ENCODE measurements at places on chromosomes 12 and 14.

DNA sequence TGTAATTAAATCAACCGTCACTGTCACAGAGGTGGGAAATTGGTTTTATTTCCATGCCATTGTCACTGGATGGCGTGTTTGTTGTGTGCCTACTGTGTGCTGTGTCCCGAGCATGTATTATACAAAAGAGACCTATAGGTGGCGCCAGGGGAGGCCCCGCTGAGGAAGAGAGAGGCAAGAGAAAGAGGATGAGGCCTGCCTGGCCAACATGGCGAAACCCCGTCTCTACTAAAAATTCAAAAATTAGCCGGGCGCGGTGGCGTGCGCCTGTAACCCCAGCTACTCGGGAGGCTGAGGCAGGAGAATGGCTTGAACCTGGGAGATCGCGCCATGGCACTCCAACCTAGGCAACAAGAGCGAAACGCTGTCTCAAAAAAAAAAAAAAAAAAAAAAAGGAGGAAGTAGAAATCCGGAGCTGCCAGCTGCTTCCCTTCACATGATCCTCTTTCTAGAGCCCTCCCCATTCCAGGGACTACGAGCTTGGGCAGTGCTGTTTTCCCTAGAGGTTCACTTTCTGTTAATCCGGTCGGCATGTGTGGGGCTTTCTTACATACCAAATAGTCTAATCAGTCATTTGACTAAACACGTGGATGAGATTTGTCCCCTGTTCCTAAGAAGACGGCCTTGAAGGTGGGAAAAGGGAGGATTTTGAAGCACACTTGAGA, 6.4 kb upstream of the CCDC175 start:
- no peak for DNase-seq

- no peak for DNase-seq
These were observed 280.9 kb upstream of the FLRT2 start for GRCh38 chr14:85248881-85249635.

- DNase-seq, result no peak
These were observed 235.2 kb downstream of the CACNA1C start for GRCh38 chr12:2288001-2288400.

DNA sequence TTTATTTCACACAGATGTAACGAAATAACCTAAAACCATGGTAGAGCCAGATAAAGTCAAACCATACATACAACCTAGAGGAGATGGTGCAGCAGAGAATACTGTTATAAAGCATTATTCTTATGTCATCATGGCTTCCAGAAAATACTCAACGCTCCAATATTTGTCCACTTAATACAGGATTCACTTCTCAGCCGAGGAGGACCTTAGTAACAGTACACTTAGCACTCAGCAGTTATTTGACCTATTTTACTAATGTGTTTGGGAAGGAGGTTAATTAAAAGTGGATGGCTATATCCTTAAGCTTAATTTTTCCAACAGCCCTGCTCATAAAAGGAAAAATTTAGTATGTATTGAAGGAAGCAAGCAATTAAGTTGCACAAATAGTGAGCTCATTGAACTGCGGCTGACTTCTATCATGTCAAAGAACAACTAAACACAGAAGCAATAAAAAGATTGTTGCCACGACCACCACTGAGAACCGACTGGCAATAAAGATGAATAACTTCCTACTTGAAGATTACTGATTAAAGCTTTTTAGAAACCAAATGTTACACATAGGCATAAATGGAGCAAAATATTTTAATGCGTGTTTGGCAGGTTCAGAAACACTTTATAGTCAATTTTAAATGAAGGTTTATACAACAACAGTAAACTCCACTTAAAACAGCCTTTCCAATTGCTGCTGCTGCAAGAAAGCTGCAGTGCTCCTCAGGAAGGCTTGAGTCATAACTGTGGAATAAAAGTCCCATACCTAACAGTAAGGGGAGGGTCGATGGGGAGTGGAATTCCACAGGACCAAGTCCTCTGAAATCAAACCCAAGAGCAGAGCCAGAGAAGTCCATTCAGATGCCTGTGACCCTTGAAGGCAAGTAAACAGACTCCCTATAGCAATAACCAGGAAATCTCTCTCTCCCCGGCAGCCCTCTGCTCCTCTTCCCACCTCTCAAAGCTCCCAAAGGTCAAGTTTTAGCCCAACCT, 218.9 kb upstream of the CDKN3 start:
- no peak for DNase-seq

GRCh38 chr12:105907982-105908381, 230.8 kb downstream of the NUAK1 start:
- DNase-seq, result no peak

DNA sequence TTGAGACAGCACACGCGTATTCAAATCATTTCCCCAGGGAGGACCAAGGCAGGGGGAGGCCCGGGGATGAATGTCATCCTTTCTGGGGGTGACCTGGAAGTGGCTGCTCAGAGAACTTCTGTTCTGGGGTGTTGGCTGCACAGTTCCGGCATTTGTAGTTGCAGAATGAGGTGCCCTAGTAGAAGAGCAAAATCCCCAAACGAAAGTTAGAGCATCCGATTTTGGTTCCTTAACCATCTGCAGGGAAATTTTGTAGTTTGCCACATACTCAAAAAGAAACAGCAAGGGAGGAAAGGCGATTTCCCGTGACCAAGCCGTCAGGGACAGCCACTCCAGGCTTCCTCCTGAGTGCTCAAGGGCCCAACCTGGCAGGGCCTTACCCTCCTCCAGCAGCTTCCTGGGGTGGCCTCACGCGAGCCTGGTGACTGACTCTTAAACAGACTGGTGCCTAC, 13.0 kb upstream of the TRAF3 start:
- no peak for DNase-seq

DNA sequence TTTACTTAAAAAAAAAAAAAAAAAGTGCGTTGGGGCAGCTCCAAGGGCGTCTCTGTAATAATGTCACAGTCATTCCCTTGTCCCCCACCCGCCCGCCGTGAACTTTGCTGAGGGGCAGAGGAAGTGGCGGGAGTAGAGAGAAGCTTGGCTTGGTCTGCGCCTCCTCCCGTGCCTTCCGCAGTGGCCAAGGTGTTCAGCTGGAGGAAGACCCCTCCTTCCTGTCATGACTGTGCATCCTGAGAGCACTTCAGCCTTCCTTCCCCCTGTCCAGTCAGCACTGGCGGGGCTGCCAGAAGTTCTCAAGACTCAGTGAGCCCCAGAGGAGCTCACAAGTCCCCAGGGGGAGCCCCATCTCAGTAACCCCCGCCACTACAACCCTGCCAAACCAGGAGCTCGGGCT, 32.2 kb downstream of the AACS start:
- DNase-seq, result no peak

- no peak for DNase-seq
These were observed 6.5 kb downstream of the HIP1R start for GRCh38 chr12:122841544-122842321.

DNA sequence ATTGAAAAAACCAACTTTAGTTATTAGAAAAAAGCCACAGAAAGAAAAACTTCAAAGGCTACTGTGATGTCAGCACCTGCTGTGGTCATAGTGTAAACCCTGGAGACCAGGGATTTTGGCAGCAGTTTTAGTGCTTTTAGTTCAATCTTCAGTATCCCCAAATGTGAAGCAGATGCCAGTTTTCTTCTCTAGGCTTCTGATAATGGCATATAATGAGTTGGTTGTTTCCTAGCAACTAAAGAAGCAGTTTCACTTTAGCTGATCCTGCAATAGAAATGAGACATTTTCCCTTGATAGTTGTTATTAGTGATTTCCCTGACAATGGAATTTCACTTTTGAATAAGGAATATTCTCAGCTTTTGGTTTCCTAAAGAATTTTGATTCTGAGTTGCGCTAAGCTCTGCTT, 131.2 kb downstream of the NUBPL start:
- no peak for DNase-seq

- DNase-seq, result no peak
These were observed 256.3 kb upstream of the CLEC14A start for GRCh38 chr14:38512236-38512635.

- DNase-seq, result no peak
These were observed 20.5 kb downstream of the DERA start for GRCh38 chr12:15931590-15932053.

GRCh38 chr12:42260518-42260917, 22.5 kb upstream of the YAF2 start:
- no peak for DNase-seq

DNA sequence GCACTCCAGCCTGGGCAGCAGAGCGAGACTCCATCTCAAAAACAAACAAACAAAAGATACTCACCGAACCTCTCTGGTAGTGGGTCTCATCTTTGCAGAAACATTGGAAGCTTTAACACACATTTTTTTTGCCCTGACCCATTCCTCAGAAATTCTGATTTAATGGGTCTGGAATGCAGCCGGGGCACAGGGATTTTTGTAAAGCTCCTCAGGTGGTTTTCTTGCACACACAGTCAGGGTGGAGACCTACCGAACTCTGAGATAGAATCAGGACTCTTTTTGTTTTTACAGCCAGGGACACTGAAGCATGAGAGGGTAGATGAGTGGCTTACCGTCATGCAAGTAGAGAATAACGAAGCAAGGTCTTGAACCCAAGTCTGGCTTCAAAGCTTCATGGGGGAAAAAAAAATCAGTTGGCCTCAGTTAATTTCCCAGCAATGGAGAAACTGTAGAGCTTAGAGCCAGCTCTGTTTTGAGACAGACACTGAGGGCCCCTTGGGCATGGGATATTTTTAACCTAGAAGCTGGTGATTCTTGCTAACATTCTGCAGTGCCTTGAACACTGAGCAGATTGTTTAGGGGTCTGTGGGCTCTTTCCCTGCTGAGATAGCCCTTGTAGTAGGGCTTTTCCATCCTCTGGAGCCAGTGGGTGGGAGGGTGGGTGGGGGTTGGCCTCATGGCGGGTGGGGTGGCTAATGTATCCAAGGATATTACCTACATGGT, 4.8 kb downstream of the RNU4-2 start:
- DNase-seq, result no peak

DNA sequence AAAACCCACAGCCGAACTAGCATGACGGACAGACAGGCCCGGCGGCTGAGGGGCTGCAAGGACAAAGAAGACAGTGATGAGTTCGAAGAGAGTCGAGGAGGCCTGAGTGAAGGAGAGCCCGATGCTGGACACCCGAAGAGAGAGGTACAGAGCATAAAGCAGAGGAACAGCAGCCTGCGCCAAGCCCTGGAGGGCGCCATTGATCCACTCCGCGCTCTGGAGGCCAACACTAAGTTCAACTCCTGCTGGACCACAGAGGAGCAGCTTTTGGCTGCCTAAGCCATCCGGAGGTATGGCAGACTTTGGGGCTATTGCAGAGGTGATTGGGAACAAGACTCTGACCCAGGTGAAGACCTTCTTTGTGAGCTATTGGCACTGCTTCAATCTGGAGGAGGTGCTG, 7.8 kb upstream of the PLXNC1 start:
- DNase-seq, result peak; percentile 29

- DNase-seq, result no peak
These were observed 31.8 kb downstream of the PELI2 start for GRCh38 chr14:56149995-56150394.

DNA sequence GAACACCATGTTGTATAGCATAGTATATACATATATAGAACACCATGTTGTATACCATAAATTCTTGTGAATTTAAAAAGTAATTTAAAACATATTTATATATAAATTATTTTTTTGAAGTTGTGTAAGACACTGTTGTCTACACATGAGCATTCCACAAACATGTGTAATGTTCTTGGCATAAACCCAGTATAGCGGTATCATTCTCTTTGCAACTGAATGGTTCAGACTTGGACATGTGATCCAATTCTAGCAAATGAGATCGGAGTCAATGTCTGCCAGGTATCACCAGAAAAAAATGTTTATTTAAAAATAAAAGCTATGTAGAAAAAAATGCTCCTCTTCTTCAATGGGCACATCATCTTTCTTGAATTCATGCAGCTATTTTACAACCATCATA, 33.9 kb downstream of the CEP290 start:
- no peak for DNase-seq

GRCh38 chr12:25889185-25889584, 69.3 kb upstream of the RASSF8 start:
- DNase-seq, result no peak

DNA sequence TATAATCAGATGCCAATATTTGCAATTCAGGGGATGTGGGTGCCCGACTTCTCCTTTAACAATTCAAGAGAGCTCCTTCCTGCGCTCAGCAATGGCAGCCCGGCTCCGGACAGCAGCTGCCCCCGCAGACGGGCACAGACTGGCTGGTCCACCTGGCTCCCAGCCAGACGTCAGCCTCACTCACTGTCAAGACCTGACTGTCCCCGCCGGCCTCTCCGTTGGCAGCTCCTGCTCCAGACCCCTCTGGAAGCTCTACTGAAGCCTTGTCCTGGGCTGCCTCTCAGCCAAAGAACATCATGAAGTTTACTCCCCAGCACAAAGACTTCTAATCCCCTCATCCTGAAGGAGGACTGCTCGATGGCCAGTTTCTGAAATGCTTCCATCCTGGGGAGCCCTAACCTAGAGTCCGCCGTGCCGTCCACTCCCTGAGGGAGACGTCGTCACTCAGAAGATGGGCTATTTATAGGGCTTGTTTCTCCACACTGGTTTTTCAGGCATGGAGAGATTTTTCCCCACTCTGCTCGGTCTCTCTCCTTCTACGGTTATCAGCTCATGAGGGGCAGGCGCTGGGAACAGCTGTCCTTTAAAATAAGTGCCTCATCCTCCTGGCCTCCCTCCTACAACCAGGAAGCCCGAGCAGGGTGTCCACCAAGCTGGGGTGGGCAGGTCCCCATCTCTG, 126.2 kb downstream of the RFLNA start:
- no peak for DNase-seq

DNA sequence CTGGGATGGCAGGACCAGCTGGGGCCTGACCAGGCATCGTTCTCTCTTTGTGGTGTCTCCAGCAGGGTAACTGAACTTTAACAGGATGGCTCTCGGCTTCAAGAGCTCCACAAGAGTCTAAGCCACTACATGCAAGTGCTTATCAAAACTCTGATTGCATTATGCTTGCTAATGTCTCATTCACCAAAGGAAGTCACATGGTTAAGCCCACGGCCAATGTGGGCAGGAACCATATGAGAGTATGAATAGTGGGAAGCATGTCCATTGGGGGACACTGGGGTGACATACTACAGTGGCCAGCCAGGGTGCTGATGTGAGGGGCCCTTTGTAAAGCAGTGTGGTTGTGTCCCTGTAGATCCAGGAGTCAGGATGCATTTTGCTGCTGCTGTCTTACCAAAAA, 35.0 kb upstream of the KCNA5 start:
- no peak for DNase-seq

- no peak for DNase-seq
These were observed 1.1 kb downstream of the ATP5F1B start for GRCh38 chr12:56644654-56645053.

GRCh38 chr12:79662046-79662811, 28.5 kb downstream of the PAWR start:
- DNase-seq, result no peak

- no peak for DNase-seq
These were observed 183.9 kb downstream of the APAF1 start for GRCh38 chr12:98828802-98829600.

GRCh38 chr14:22824711-22825359, 4.9 kb upstream of the MRPL52 start:
- DNase-seq, result no peak
